ENCODE measurements at places on chromosomes 12 and 14. TPM values are rescaled to one million over a fixed set of nuclear protein-coding genes. Genes with fewer than 3 reads are reported as not detected.

Gene CCNT1
- 7.5 TPM for polyA plus RNA-seq

Gene P2RX7
- 9.5 TPM for polyA plus RNA-seq

Gene SRRM4
- polyA plus RNA-seq = 0.02 TPM

Gene CORO1C
- polyA plus RNA-seq = 122 TPM

Gene CDCA4
- polyA plus RNA-seq = 7.3 TPM

Gene C12orf60
- polyA plus RNA-seq = 1.9 TPM

Gene REP15
- polyA plus RNA-seq = 2.5 TPM

Gene ACTR10
- 105 TPM for polyA plus RNA-seq

Gene KCNK10
- 0.05 TPM for polyA plus RNA-seq

Gene GLIPR1L1
- not detected for polyA plus RNA-seq

Gene ANKRD52
- 26.2 TPM for polyA plus RNA-seq

Gene GALNT9
- not detected for polyA plus RNA-seq

Gene NPAS3
- polyA plus RNA-seq = 1.9 TPM

Gene ERBB3
- polyA plus RNA-seq = 1.1 TPM

Gene TAS2R7
- polyA plus RNA-seq = not detected

Gene GUCY2C
- not detected for polyA plus RNA-seq

Gene NRL
- 2.8 TPM for polyA plus RNA-seq

Gene NAB2
- 27.5 TPM for polyA plus RNA-seq

Gene LRP1-AS
- not detected for polyA plus RNA-seq

Gene RTRAF
- 223 TPM for polyA plus RNA-seq

Gene BRI3BP
- 6.1 TPM for polyA plus RNA-seq

Gene FAM181A
- not detected for polyA plus RNA-seq

Gene CMA1
- polyA plus RNA-seq = 0.30 TPM

Gene MOAP1
- 41.4 TPM for polyA plus RNA-seq

Gene LRCOL1
- 0.11 TPM for polyA plus RNA-seq

Gene KRT85
- not detected for polyA plus RNA-seq

Gene KERA
- 0.10 TPM for polyA plus RNA-seq

Gene ATF7IP
- polyA plus RNA-seq = 12.4 TPM

Gene RNASE3
- polyA plus RNA-seq = 0.24 TPM

Gene PMCH
- polyA plus RNA-seq = not detected

Gene CLSTN3
- 28.9 TPM for polyA plus RNA-seq

Gene TGM1
- 1.7 TPM for polyA plus RNA-seq

Gene RASSF9
- polyA plus RNA-seq = 4.9 TPM

Gene APOF
- polyA plus RNA-seq = not detected

Gene SLC11A2
- polyA plus RNA-seq = 24.2 TPM

Gene GALNT6
- polyA plus RNA-seq = 2.7 TPM

Gene LPAR5
- 0.57 TPM for polyA plus RNA-seq

Gene FLRT2
- polyA plus RNA-seq = 80.5 TPM

Gene NEDD1
- 7.9 TPM for polyA plus RNA-seq

Gene TEX52
- not detected for polyA plus RNA-seq

Gene LALBA
- polyA plus RNA-seq = not detected

Gene KRT80
- polyA plus RNA-seq = 6.2 TPM

Gene BEGAIN
- 1.9 TPM for polyA plus RNA-seq

Gene KRT1
- polyA plus RNA-seq = not detected

Gene MSI1
- 1.8 TPM for polyA plus RNA-seq

Gene CLMN
- 7.4 TPM for polyA plus RNA-seq

Gene LTBR
- 21.9 TPM for polyA plus RNA-seq

Gene C12orf42
- polyA plus RNA-seq = not detected

Gene AKAP6
- polyA plus RNA-seq = 6.4 TPM
